ENCODE measurements at places on chromosomes 1 and 21.

DNA sequence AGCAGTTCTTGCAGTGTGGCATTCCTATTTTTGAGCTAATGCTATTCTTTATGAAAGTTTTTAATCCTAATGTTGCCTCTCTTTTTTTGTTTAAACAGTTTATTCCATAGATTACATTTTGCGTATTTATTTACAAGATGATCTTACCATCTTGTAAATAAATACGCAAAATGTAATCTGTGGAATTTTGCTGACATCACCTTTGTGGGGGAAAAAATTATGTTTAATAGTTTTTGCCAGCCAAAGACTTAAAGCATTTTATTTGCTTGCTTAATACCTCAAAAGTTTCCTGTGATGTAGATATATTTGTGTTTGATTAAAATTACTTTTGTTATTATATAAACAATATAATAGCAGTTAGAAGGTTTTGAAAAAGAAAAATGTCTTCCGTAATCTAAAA is 15.3 kb downstream of the CDC7 start:
- H3K4me1 ChIP-seq, result no peaks in the 10 kb centered on the region
- H3K27me3 ChIP-seq, result no peaks in the 10 kb centered on the region

DNA sequence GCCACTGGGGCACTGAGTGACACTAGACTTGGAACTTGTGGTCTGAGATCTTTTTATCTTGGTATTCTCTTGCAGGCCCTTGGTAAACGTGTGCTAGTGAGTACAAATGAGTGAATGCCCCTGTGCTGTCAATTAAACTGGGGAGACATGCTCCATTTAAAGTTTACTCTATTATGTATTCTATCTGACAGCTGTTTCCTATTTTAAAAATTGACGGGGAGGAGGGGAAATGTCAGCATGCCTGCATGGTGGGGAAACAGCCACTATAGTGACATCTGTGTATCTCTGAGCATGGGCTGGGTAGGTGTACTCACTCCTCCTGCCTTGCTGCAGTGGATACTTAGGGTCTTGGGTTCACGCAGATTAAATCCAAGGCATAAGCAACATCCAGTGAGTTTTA is 59.0 kb upstream of the IKBKE start:
- no peak overlapping the region for H3K27ac ChIP-seq
- DNase-seq, result no peak
- H3K36me3 ChIP-seq, result peaks cover 12% of the 10 kb centered on the region
- H3K27me3 ChIP-seq, result no peaks in the 10 kb centered on the region
- no peak overlapping the region for H3K4me3 ChIP-seq

DNA sequence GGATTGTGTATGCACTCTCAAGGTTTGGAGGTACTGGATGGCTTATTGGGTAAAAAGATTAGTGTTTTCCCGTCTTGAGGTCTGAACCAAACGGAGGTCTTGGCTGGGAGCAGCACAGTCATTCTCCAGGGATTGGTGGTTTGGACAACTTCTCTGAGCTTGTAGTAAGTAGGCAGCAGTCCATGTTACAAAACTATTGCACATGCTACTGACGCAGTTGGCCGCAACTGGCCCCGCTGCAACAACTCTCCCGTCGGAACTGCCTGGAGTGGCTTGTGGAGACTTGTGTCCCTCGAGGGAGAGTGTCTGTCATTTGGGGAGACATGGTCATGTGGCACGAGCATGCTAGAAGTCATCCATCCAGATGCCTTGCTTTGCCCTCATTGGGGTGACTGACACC is 276.0 kb downstream of the TM2D1 start:
- H3K4me3 ChIP-seq, result no peak overlapping the region
- no peaks in the 10 kb centered on the region for H3K27me3 ChIP-seq
- H3K27ac ChIP-seq, result no peak overlapping the region
- peaks cover 42% of the 10 kb centered on the region for H3K4me1 ChIP-seq
- H3K36me3 ChIP-seq, result no peaks in the 10 kb centered on the region

DNA sequence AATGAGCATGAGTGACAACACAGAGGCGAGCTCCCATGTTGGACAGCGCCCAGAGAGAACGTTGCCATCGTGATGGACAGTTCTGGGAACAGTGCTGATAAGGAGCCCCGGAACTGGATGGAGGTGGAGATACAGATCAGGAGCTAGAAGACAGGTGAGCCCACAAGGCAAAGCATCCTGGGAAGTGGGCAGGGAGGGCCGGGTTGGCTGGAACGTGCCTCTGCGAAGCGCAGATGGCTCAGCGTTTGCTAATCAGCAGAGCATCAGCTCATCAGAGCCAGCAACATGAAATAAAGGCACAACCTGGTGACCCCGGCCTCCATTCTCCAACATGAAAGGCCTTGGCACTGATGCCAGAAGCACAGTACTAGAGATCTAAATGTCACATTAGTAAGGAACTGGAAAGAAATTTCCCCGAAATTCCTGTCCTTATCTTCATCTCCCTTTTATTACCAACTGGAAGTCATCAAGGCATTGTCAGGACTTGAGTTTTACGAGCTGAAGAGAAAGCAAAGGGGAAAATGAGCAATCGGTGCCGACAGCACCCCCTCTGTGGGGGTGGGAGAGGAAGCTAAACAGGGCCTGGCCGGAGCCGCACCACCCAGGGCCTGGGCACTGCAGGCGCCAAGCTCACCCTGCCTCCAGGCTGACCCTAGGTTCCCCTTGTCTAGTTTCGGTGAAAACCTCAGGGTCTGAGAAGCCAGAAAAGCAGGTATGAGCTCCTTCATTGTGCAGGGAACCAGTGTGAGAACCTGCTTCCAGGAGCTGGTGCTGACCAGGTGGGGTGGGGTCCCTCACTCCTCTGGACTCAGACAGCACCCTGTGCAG is 19.9 kb downstream of the ABCA4 start:
- no peaks in the 10 kb centered on the region for H3K27me3 ChIP-seq
- peaks cover 10% of the 10 kb centered on the region for H3K4me1 ChIP-seq
- H3K36me3 ChIP-seq, result no peaks in the 10 kb centered on the region
- peak; percentile 77 for DNase-seq
